RCC 7860 (cell line): ENCODE measurements at places on chromosomes 7 and 10.

- DNase-seq: no peak
Observed at GRCh38 chr7:35826751-35827150, 25.9 kb downstream of the SEPTIN7 start.

- peak; percentile 62 for DNase-seq
Observed at GRCh38 chr10:13922586-13922985, 335.8 kb downstream of the PRPF18 start.

DNA sequence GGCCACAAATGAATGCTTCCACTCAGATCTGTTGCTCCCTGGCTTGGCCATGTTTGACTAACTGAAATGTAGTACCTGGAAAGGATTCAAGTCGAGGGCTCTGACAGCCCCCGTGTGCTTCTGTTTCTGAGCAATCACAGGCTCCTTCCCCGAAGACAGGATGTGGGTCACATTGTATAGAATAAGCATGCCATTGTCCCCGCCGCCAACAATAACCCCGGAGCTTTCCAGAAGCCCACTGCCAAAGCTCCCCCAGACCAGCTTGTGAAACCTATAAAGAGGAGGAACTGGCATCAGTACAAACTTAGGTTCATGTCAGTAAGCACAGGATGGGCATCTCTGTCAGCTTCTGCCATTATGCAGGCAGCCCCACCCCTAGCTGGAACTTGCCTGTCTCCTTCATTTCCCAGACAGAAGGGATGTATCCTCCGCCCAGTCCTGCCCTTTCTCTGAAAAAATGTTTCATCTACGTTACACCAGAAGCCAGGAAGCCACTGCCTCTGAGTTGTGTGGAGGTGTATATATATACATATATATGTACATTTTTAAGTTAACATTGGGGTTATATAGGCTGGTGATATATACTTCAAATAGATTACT lies 10.3 kb downstream of the SEC31B start:
- DNase-seq: no peak

DNA sequence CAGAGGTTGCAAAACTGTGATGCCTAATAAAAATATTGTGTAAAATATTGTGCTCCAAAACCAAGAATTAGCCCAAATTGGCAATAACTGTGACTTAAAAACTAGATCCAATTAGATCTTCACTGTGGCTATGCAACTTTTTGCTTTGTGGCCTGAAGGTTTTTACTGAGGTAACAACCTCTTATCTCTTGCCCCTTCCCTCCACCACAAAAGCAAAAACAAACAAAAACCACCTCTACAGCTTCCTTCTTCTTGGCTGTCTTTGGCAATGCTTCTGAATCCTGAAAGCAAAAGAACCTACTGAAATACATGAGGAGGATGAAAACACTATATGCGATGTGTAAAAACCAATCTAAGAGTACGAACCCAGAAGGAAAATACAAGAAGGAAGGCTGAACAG lies 226.7 kb upstream of the MBL2 start:
- no peak for DNase-seq

GRCh38 chr7:155305231-155305904 lies 7.7 kb downstream of the INSIG1 start:
- DNase-seq: no peak

GRCh38 chr7:134988161-134988560 lies 1.9 kb downstream of the AGBL3 start:
- no peak for DNase-seq
